ENCODE measurements at places on chromosomes 12 and 14. TPM values are rescaled to one million over a fixed set of nuclear protein-coding genes. Genes with fewer than 3 reads are reported as not detected.

The NTN4 gene
- 1.4 TPM for total RNA-seq

DNA sequence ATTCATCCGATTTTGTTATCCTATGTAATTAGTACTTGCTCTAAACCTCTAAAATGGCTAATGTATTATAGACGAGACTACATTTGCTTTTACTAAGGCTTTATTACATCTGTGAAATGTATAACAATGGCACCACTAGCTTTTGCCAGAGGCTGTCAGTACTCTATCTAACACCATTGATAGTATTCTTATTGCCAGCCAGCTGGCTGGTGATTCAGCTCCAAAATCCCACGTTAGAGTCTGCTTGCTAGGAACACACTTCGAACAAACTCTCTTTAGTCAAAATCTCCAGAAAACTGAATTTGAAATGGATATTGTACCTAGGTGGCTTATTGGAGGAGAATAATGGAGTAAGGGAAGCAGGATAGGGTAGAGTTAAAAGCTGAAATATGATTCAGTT lies 839.2 kb downstream of the SLC6A15 start:
- no peak for DNase-seq

DNA sequence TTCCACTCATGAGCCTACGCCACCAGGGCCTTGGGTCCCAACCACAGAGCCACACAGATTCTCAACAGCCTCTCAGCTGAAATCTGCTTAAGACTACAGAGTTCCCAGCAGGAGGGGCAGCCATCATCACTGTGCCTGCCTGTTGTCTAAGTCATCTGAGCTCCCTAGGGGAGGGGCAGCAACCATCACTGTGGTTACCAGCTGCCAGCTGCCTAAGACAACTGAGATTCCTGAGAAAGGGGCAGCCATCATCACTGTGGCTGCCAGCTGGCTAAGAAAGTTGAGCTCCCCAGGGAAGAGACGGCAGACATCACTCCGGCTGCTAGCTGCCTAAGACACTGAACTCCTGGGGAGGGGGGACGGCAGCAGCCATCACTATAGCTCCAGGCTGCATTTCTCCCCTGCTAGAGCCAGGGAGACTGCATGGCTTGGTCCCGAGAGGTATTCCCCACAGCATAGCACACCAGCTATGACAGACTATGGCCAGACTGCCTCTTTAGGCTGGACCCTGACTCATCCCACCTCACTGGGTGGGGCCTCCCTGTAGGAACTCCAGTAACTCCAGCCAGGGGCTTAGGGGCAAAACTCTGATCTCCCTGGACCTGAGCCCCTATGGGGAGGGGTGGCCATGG lies 37.2 kb upstream of the C14orf132 start:
- DNase-seq = no peak

DNA sequence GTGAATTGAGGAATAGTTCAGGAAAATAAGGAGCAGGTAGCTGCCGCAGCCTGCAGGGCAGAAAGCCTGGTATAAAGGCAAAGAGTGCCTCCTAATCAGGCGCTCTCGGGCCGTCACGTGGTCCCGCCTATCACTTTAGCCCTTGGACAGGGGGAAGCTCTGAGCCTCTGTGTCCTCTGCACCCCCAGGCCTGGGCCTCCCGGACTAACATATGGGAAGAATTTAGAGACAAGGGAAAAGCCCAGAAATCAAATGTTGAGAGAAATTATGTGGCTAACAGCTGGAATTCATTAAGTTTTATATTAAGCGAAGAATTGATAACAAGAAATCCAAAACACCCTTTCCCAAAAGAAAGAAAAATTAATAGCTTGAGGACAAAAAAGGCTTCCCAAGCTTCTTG lies 417.7 kb downstream of the ATP23 start:
- DNase-seq = no peak

DNA sequence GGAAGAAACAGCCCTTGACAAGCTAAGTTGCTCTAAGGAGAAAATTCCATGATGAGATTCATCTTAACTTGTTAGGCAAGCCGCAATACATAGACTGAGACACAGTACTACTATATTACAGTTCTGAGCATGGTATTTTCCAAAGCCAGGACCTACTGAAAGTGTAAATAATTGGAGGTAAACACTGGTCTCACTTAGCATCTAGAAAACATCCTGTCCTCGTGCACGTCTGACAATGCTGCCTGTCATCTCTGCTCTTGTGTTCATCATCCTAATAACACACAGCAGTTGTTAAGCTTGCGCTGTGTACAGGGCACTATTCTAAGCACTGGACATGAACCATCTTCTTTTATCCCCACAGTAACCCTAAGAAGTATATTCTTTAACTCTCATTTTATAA lies 64.2 kb downstream of the GNG2 start:
- no peak for DNase-seq
